ENCODE measurements at places on chromosomes 5 and 9.

- DNase-seq, result no peak
Observed at GRCh38 chr9:14713187-14713767, 9.3 kb downstream of the CER1 start.

DNA sequence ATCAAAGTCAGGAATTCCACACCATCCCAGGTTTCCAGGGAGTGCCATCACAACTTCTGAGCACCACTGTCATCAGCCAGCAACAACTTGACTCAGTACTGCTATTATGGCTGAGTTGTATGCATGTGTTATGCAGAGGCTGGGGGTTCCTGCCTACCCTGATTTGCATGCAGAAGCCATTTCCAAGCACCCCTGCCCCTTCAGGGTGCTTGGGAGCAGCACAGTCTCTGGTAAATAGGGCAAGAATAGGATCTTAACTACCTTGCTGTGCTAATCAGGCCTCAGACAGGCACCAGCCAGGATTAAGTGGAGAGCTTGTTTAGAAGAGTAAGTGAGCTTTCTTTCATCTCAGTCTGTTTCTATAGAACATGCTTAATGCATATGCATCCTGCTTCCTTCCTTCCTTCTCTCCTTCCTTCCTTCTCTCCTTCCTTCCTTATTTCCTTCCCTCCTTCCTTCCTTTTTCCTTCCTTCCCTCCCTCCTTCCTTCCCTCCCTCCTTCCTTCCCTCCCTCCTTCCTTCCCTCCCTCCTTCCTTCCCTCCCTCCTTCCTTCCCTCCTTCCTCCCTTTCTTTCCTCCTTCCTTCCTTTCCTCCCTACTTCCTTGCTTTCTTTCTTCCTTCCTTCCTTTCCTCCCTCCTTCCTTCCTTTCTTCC, 175.7 kb downstream of the FRMD3 start:
- DNase-seq, result no peak

DNA sequence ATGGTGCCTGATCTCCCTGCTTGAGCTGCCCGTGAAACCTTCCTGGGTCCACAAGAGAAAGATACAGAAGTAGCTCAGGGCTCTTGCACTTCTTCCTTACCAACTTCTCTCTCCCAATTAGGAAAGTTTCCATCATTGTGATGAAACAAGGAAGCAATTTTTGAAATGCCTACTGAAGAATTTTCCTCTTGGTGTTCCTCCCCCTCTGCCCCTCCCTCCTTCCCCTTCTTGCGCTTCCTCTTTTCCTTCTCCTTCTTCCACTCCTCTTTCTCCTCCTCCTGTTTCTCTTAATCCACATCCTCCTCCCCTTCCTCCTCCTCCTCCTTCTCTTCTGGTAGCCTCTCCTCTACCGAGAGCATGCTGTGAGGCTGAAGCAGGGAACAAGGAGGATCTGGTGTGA, 36.3 kb upstream of the OTULINL start:
- no peak for DNase-seq

GRCh38 chr5:124262991-124263571, 483.4 kb downstream of the ZNF608 start:
- DNase-seq, result no peak

GRCh38 chr5:102910240-102911226, 155.4 kb downstream of the PAM start:
- DNase-seq, result no peak

All from WTC11 (cell line).